ENCODE measurements at places on chromosomes 5 and 9.

GRCh38 chr5:61866930-61867329 is 439.1 kb upstream of the KIF2A start:
- no peak for DNase-seq

GRCh38 chr9:18060269-18060934 is 413.6 kb upstream of the ADAMTSL1 start:
- no peak for DNase-seq

- no peak for DNase-seq
These were observed 17.3 kb downstream of the EXOC3 start for GRCh38 chr5:460273-460625.

GRCh38 chr9:114108016-114108833 is 9.1 kb upstream of the KIF12 start:
- DNase-seq, result peak; percentile 20

- no peak for DNase-seq
These were observed 257.9 kb upstream of the ANKRD55 start for GRCh38 chr5:56490971-56491468.

GRCh38 chr5:35003018-35003957 is 44.5 kb downstream of the AGXT2 start:
- peak; percentile 3 for DNase-seq

GRCh38 chr5:166123717-166124116 is 2167.7 kb upstream of the WWC1 start:
- no peak for DNase-seq

DNA sequence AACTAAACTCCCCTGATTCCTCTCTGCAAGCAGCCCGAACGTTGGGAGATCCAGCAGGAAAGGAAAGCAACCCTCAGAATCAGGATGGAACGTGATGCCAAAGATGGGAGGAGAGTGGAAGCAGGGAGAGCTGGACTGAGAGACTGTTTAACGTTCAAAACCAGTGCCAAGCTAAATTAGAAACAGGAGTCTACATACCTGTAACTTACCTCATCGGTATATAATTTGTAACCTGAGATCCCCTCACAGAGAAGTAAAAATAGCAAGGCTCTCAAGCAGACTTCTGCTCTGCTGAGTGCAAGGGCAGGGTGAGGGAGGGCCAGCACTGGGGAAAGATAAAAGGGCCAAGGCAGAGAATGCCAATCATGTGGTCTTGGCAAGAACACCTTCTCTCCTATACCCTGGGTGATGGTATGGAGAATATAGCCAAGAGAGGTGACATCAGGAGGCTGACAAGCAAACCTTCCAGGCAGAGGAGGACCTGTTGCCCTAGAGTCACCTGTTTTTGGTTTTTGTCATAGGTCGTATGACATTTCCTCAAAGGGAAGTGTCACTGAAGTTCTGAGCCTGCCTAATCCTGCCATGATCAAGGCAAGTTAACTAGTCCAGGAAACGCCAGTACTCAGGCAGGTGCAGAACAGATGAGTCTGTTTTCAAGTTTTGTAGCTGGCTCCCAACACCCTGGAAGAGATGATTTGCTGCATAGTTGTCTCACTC is 472.0 kb downstream of the NFIB start:
- DNase-seq, result no peak

DNA sequence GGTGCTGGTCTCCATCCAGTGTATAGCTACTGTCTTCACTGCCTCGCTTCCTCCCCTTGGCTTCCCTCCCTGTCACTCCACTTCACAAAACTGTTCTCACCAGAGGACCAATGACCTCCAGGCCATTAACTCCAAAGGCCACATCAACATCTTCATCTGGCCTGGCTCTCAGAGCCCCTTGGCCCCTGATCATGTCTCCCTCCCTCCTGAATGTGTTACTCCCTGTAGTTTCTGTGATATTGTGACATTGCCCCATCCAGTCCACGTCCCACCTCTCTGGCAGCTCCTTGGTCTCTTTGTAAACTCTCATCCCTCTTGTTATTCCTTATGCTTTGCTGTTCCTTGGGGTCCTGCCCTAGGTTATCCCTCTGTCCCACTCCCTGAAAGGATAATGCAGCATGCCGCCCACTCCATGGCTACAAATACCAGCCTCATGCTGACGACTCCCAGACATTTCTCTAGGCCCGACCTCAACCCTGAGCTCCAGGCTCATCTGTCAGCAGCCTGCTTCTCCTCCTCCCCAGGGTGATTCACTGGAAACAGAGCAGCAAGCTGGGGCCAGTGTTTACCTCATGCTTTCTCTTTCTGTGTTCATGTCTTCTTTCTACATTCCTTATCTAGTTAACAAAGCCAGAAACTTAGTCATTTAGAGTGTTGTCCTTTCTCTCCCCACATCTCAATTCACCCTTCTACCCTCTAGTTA is 312.2 kb downstream of the SPOCK1 start:
- DNase-seq, result no peak

DNA sequence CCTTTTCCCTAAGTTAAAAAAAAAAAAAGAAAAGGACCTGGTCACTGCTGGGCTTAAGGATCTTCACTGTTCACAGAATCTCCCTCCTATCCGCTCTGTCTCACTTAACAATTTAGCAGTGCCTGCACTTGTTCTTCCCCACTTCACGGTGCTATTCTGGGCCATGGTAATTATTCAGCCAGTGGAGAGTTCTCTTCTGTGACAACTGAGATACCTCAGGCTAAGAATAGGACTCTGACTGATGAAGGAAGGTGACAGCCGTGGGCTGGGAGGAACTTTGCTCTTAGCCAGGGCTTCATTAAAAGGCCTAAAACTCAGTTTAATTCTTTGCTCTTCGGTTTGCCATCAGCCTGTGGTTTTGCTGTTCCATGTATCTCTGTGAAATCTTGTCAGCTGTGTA is 51.9 kb upstream of the ENTREP1 start:
- DNase-seq, result no peak

DNA sequence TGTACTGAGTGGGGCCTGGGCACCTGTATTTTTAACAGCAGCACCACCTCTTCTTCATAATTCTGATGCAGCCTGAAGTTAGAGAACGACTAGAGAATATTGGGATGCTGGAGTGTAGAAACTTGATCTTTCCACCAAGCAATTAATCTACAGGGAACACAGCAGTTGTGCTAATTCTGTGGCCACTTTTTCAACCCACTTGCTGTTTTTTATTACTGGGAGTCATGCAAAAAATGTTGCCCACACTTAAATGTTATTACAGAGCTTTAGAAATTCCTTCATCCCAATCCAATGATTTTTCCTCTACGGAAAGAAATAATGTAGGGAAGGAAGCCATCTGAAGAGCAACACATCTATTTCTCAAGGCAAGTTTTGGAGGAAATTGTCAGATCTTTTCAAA is 190.9 kb upstream of the TUT7 start:
- no peak for DNase-seq

- no peak for DNase-seq
These were observed 173.7 kb downstream of the FAM114A2 start for GRCh38 chr5:153865016-153865415.

- DNase-seq, result no peak
These were observed 90.2 kb downstream of the ZNF462 start for GRCh38 chr9:106953174-106953573.

DNA sequence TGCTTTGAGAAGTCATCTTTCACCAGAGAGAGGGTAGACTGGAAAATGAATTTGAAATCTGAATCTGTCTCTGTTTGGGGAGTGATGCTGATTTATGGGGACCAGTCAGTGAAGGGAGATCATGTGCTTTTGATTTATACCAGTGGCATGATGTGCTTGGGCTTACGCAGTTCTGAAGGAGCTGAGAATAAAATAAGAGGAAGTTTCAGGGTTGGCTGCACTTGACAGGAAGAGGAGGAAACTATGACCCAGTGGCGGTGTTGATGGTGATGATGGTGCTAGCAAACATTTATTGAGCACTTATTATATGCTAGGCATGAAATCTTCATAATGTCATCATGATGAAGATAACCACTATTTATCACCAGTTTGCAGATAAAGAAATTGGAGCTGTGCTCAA is 136.4 kb upstream of the GLRA1 start:
- DNase-seq, result no peak

DNA sequence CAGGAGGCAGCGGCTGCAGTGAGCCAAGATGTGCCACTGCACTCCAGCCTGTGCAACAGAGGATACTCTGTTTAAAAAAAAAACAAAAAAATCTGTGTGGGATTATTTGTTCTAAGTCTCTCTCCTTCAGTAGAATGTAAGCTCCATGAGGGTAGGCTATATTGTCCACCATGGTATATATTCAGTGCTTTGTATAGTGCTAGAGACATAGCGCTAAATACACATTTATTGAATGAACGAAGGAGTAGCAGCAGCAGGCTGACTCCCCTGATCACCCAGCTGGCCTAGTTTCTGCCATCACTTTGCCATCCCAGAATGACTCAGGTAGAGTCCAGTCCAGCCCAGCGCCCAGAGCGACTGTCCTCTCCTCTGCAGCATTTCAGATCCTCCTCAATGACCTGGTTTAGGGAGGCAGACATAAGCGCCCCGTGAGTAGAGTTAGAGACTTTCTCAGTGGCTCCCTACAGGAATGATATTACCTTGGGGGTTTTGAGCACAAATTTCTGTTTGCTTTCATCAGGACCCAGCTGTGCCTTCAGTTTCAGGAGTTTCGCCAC is 716 bp downstream of the HARS1 start:
- no peak for DNase-seq

Measured in activated T-helper 1 cell treated with Interleukin-2 at 50 U/mL for 16 hours (primary cell).